Hepatic stellate cell (primary cell): ENCODE measurements at places on chromosomes 6 and 20.
A peak's percentile ranks its signal among the peaks of the same experiment; 100 is the strongest.

GRCh38 chr20:37463726-37464494, 57.1 kb upstream of the NNAT start:
- no peak for DNase-seq

DNA sequence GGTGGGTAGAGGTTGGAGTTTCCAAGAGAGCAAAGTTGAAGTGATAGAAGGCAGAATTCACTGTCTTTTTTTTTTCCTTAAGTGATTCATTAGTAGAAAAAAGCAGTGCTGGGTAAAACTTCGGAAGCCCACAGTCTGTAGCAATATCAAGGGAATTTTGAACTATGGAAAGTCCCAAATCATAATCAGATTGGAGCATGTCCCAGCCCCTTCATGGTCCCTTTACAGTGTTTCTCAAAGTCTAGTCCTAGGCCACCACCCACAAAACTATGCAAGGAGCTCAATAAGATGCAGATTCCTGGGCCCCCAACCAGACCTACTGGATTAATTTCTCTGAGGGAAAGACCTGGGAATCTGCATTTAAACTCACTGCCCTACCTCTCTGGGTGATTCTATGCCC, 22.6 kb downstream of the NEDD9 start:
- DNase-seq = no peak

- DNase-seq = no peak
Measured at GRCh38 chr6:117167520-117168271, 97.7 kb upstream of the VGLL2 start.

GRCh38 chr20:43751167-43752050, 24.6 kb upstream of the GTSF1L start:
- DNase-seq = no peak

- DNase-seq = no peak
Measured at GRCh38 chr6:89385156-89385667, 26.9 kb downstream of the RRAGD start.

- DNase-seq = no peak
Measured at GRCh38 chr6:225121-225721, 67.1 kb upstream of the DUSP22 start.

- no peak for DNase-seq
Measured at GRCh38 chr6:156848123-156848522, 70.9 kb downstream of the ARID1B start.

- DNase-seq = peak; percentile 62
Measured at GRCh38 chr20:35111141-35111888, 18.7 kb upstream of the TRPC4AP start.

GRCh38 chr6:170003027-170003426, 251.6 kb downstream of the ERMARD start:
- DNase-seq = no peak

GRCh38 chr20:48975955-48976354, 54.4 kb downstream of the ARFGEF2 start:
- no peak for DNase-seq

DNA sequence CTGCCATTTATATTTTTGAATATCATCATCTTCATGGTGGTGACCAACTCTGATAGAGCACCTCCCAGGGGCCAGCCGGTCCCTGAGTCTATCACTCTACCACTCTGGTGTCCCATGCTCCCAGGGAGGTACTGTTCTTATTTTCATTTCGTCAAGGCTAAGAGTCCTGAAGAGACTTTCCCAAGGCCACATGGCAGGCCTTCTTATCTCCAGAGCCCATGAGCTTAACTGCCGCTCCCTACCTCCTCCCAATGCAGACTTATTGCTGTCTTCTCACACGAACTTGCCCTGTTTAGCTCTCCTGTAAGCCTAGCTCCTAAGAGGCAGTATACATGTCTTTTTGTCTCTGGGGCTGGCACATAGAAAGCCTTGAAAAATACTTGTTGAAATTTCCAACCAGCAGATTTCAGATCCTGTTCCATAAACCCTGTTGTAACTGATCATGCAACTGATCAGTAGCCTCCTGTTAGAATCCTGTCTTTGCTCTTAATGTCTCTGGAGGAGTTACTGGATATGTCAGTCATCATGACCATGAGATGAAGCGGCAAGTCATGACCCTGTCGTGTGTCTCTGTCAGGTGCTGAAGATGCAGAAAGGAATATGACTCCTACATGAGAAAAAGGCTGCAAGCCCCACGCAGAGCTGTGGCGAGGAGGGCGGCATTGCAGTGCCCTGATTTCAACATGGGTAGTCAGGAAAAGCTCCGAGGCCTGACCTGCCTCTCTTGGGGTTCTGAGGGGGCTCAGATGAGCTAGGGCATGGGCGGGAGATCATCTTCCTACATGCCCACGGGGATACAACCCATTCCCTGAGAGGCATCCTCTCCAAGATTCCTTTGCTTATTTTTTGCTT, 60.0 kb downstream of the TTI1 start:
- no peak for DNase-seq
